ENCODE measurements at places on chromosomes 3 and 15.

DNA sequence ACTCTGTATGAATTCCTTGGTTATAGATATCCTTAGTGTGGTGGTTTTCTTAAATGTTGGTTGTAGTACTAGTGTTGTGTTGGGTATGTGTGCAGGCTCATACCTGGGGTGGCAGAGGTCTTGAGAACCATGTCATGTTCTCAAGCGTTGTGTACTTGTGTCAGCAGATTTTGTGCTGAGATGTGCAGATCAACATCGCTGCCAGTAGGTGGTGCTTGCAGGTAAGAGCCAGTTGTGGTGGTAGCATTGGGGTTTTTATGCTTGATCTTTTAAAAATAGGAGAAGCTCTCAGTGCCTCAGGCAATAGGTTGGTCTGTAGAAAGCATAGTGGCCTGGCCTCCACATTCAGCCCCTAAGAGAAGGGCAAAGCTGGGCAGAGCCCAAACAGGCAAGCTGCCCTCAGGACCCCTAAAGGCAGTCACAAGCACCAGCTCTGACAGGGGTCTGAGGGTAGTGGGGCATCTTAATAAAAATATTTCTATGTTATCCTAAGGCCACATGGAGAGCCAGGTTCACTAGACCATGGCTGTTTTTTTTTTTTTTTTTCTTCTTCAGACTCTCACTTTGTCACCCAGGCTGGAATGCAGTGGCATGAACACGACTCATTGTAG is 164.0 kb downstream of the IL20RB start:
- DNase-seq, result peak; percentile 4

DNA sequence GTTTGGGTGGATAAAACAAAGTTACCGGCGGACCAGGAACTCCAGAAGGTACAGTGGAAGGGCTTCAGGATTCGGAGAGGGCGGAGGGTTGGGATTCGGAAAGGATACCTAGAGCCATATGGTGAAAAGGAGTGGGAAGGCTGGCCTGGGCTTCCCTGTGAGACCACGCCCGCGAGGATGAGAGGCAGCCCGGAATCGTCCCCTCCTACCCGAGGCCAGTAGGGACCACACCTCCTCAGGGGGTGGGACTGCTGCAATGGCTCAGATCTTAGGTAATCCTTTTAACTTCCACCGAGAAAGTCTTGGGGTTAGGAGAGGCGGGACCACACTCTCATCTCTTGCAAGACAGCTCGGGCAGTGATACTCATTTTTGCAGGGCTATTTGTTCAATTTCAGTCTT is 511.3 kb downstream of the OCA2 start:
- no peak for DNase-seq

- DNase-seq, result no peak
Measured at GRCh38 chr3:12990781-12991480, 82.3 kb downstream of the IQSEC1 start.

- DNase-seq, result no peak
Measured at GRCh38 chr3:29067007-29067406, 213.9 kb upstream of the RBMS3 start.

GRCh38 chr3:142857056-142857455 is 31.8 kb downstream of the PCOLCE2 start:
- DNase-seq, result no peak

GRCh38 chr15:83064859-83065258 is 2.2 kb downstream of the BTBD1 start:
- DNase-seq, result no peak

GRCh38 chr3:37386627-37387230 is 212.3 kb upstream of the LRRFIP2 start:
- no peak for DNase-seq

- no peak for DNase-seq
Measured at GRCh38 chr3:120563356-120564022, 32.6 kb upstream of the NDUFB4 start.

DNA sequence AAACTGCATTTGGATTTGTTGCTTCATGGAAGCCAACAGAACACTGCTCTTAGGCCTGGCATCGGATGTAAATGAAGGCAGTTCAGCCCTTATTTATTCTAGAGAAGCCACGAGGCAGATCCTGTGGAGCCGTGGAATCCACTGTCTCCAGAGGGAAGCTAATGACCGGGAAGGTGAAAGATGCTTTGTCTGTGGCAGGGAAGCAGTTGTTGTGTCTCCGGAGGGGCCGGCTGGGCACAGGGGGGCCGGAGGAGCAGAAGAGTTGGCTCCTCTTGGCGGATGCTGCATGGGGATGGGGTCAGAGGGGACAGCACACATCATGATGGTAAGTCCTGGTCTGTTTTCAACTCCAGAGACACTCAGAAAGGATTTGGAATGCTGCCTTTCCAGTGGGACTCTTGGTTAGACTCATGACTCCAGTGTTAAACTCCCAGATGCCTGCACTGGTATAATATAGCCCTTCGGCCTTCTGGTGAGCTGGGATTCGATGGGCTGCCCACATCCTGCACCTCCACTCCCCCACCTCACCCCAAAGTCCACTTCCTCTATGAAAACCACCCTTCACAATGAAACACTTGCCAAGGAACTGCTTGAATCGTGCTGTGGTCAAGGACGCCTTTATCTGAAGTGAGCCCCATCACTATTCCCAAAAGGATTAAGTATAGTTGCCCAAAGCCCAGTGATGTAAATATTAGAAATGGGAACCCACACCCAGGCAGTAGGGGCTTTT is 33.6 kb downstream of the TPM1 start:
- DNase-seq, result no peak

DNA sequence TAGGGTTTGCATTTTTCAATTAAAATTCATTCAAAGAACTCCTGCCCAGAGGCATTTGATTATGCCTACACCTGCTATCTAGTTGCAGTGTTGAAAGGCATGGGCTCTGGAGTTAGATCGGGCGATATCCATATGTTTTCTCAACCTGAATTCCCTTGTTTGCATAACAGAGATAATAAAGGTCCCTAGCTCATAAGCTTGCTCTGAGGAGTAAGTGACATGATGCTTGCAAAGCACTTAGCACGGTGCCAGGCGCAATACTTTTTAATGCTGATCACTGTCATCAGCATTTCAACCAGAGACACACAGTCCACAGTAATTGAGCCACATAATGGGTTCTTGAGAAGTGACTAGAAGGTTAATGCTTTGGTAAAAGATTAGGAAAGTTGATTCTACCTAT is 106.3 kb upstream of the SAMMSON start:
- DNase-seq, result no peak

- no peak for DNase-seq
Measured at GRCh38 chr15:60999771-61000170, 229.3 kb downstream of the RORA start.

DNA sequence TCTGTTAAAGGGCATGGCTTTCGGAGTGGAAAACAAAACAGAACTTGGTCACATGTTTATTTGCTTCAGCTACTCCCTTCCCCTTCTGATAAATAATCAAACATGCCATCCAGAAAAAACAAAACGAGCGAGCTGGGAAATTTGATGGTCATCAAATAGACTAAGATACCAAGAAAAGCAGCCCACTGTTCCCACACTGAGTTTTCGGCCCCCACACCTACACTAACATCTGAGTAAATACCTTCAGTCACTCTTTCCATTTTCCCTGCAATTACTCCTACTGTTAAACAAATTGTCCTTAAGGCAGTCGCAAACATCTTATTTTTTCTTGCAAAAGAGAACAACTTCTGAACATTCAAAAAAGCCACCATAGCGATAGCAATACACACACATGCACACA is 454.6 kb downstream of the FOXP1 start:
- no peak for DNase-seq

- no peak for DNase-seq
Measured at GRCh38 chr15:80155001-80155377, 2.2 kb downstream of the FAH start.

GRCh38 chr3:76664816-76665215 is 375.1 kb upstream of the ROBO2 start:
- DNase-seq, result no peak

DNA sequence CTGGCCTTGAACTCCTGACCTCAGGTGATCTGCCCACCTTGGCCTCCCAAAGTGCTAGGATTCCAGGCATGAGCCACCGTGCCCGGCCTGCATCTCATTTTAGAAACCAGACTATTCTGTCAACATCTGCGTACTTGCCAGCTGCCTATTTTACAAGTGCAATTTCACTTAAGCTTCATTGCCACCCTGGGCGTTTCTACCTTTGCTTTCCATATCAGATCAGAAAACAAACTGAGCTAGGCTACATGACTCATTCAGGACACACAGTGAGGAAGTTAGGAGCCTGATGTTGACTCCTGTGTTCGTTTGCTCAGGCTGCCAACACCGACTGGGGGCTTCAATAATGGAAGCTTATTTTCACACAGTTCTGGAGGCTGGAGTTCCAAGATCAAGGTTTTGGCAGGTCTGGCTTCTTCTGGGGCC is 42.3 kb upstream of the KLHL25 start:
- no peak for DNase-seq

- no peak for DNase-seq
Measured at GRCh38 chr3:64848822-64849221, 161.0 kb upstream of the ADAMTS9 start.

- no peak for DNase-seq
Measured at GRCh38 chr15:55279746-55280351, 9.8 kb downstream of the RAB27A start.

DNA sequence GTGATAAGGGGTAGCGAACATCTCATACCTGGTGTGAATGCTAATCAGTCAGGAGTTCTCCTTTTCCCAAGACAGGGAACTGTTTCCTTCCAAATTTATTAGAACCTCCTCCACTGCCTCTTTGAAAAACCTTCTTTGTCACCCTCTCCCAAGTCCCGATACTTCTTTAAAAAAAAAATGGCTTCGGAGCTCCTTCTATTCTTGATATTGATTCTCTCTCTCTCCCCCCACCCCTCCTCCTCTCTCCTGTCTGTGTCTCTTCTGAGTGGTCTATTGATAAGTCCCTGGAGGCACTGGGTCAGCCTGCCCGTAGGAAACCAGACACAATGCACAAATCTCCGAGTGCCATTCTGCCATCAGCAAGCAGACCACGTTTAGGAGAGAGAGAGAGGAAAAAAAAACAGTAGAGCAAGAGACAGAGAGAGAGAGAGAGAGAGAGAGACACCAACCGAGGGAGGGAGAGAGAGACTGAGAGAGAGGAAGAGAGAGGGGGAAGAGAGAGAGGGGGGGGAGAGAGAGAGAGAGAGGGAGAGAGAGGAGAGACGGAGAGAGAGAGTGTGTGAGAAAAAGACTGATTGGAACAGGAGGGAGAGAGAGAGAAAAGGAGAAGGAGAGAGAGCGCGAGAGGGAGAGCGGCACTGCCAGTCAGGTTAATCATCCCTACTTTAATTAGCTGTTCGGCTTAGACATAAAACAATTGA is 160.9 kb downstream of the TIGIT start:
- no peak for DNase-seq

DNA sequence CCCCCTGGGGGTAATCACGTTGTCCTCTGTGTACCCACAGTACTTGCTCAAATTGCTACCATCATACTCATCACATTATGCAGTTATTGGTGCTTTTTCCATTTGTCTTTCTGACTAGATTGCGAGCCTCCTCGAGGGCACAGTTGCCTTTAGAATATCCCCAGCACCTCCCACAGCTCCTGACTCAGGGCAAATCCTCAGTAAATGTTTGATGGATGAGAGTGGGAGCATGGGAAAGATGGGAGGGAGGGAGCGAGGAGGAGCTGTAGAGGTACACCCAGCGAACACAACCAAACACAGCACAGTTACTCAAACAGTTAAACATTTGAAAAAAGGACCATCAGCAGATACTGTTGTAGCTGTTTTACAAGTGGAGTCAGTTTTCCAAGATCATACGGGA is 27.9 kb downstream of the SIDT1 start:
- DNase-seq, result no peak

- DNase-seq, result no peak
Measured at GRCh38 chr3:65772758-65773157, 266.0 kb downstream of the MAGI1 start.

- DNase-seq, result no peak
Measured at GRCh38 chr15:44710236-44711095, 657 bp downstream of the PATL2 start.

DNA sequence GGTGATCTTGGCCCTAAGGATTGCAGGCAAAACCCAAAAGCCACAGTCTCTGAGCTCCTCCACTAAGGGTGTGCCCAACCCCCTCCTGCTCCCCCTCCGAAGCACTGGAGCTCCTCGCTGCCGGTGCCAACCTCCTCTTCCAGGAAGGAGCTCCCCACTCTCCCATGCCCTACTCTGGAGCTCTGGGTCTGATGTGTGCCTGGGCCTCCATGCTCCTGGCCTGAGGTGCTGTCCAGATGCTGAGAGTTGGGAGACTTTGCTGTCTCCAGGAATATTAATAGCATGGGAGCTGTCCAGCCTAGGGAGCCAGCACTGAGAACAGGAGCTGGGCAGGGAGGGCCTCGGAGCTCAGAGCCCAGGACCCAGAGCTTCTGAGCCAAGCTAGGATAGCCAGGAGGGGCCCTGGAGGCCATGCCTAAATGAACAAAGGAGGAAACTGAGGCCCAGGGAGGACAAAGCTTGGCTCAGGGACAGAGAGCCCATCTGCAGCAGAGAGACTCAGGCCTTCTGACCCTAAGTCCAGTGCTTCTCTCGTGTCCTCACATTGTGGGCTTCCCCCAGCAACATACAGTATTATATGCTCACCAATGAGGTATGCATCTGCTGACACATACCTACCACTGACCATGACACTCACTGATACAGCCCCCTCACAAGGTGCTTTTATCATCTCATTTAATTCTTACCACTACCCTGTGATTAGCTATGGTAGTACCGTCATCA is 36.9 kb upstream of the HERC1 start:
- no peak for DNase-seq

- DNase-seq, result peak; percentile 69
Measured at GRCh38 chr15:69760890-69761568, 308.4 kb downstream of the RPLP1 start.

DNA sequence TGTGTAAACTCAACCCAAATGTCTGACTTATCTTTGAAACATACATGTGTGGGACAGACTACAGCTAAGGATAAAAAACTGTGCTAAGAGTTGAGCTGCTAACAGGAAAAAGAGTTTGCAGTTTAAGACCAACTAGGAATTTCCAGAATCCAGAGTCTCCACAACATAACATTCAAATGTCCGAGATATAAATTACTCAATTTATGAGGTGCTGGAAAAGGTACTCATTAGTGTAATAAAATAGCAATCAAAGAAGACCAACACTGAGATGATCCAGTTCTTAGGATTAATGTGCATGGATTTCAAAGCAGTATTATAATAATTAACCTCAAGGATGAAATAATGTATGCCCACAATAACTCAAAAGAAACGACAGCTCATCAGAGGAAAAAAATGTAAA is 426.5 kb upstream of the KCNMB2 start:
- DNase-seq, result no peak

- DNase-seq, result no peak
Measured at GRCh38 chr3:87136066-87136596, 91.0 kb upstream of the CHMP2B start.

DNA sequence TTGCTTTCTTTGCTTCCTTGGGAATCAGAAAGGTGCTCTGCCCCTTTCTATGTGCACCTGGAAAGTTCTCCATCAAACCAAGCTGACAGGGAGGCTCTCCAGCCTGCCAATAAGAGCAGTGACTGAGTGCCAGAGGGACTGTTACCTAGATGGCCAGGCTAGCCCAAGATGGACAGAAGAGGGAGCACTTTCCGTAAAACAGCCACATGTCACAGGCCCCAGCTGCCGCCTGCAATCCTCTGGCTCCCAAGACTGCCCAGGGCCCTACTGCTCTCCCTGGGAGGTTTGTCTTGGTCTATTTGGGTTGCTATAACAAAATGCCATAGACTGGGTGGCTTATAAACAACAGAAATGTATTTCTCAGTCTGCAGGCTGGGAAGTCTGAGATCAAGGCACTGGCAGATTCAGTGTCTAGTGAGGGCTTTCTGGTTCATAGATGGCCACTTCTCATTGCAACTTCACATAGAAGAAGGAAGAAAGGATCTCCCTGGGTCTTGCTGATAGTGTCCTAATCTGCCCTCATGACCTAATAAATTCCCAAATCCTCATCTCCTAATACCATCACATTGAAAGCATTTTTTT is 72.3 kb downstream of the TAMM41 start:
- DNase-seq, result no peak

Data from stimulated activated CD4-positive, alpha-beta T cell treated with anti-CD3 and anti-CD28 coated beads, Interleukin-4, amount 100 ng/mL, for 1 hour (primary cell).